Stimulated activated naive B cell treated with anti-CD40 and anti-IgM and Interleukin-4, amounts not matched to agents 10 μg/mL and 1 μg/mL and 100 μg/mL, for 72 hours (primary cell): ENCODE measurements at places on chromosomes 6 and 20.

- no peak for DNase-seq
These were observed 109.4 kb upstream of the ARMC2 start for GRCh38 chr6:108738684-108739416.

DNA sequence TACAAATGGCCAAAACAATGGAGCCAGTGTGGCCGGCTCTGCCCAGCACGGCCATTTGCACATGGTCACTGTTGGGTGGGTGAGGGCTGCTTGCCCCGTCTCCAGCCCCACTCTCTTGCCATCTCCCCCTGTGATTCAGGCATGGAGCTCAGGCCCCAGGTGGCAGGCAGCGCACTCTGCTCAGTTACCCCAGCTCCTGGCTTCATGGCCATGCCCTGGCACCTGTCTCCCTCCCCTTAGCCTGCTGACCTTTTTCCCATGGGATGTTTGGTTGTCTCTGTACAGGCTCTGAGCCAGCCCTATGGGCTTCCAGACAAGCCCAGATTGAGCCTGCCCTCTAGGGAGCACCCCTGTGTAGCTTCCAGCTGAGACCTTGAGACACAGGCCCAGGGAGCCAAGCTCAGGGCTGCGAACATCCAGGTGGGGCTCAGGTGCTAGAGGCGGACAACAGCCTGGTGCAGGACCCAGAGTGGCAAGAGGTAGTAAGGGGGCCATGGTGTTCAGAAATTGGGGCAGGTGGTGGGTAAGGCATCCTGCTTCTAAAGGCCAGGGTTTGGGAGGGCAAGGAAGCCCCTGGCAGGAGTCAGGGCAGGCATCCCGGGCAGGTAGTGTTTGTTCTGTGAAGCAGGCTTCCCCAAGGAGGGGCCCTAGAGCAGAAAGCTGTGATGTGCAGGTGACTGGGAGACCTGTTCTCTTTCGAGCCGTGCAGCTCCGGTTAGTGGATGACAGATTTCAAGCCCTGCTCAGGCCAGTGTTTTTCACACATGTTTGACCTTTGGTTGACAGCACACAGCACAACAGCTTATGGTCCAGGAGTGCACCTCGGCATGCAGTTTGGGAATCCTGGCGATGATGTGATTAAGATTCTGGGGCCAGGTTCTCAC lies 17.7 kb downstream of the SYNJ2 start:
- DNase-seq = no peak

DNA sequence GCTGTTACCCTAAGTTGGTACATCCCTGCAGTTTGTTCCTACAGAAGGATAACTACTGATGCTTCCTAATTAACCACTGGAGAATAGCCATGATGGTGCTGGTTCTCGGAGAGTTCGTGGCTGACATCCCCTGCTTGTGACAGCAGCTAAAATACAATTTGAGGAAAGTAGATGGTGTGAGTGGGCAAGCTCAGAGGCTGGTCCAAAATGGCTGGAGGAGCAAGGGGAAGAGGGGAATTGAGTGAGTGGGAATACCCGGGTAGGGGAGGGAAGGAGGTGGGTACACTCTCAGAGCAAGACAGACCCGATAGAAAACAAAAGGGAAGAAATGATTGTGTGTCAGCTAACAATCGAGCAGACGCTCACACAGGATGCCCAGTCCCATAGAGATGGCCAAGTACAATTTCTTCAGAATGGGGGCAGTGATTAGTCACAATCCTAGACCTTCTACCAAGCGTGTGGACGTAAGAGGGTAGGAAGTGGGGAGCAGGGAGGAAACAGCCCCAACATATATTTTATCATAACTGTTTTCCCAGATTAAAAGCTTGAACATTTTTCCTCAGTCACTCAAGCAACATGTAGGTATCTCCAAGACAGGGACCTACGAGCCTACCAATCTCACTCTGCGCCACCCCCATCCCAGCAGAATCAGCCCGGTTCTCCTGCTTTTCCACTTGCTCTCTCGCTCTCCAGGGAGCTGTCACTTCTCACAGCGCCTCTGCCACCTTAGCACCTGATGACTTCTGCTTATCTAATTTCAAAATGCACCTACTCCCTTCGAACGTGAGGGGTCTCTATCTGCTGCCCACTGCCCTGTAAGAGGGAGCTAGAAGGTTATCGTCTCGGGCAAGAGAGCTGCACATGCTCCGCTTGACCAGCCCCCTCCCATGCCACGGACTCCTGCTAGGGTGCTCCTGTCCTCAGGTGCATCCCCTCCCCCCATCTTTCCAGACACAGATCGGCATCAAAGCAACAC lies 26.2 kb downstream of the RIPOR2 start:
- no peak for DNase-seq

- DNase-seq = no peak
These were observed 746.8 kb downstream of the HDGFL1 start for GRCh38 chr6:23316131-23316530.
